ENCODE measurements at places on chromosomes 13 and 19.

DNA sequence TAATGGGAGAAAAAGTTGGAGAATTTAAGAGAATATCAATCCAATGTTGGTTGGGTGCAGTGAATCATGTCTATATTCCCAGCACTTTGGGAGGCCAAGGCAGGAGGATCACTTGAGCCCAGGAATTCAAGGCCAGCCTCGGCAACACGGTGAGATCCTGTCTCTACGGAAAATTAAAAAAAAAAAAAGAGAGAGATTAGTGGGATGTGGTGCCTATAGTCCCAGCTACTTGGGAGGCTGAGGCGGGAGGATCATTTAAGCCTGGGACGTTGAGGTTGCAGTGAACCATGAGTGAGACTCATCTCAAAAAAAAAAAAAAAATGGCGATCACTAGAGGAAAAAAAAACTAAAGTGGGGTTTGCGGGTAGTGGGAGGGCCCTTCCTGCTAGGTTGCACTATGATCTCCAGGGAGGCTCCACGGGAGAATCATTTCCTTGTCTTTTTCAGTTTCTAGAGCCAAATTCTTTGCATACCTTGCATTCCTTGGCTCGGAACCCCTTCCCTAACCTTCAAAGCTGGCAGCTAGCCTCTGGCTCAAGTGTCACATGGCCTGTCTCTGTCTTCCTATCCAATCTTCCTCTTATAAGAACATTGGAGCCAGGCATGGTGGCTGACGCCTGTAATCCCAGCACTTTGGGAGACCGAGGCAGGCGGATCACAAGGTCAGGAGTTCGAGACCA is 5.8 kb upstream of the ERCC2 start:
- no peak for DNase-seq

DNA sequence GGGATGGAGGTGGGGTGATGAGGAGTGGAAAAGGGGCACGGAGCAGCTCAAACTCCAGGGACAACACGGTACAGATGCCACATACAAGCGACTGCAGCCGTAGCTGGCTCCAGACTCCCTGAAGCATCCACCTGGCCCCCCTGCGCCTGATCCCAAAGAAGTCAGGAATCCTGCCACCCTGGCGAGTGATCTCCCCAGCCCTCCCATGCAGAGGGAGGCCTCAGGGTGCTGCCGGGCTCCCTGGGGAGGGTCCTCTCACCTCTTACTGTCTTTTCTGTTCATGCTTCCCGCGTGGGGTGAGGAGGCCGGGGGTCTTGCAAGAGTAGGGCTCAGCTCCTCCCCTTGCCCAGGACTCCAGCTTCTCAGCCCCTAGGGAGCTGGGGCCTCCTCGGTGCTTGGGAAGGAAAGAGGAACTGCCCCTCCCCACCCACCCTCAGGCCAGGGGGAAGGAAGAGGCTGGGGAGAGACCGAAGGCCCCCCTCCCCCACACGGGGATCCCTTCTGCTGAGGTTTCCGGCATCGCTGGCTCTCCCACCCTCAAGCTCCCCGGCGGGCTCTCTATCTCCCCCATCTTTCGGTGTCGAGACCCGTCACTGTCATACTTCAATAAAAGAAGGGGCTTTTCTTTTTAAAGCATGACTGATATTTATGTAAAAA is at the start of gene RASGRP4:
RASGRP4 (minus strand) TSS at position 410 of the 657 bp plus-strand sequence; CDS start at position 282, 128 bp downstream.
- DNase-seq: peak; percentile 51

DNA sequence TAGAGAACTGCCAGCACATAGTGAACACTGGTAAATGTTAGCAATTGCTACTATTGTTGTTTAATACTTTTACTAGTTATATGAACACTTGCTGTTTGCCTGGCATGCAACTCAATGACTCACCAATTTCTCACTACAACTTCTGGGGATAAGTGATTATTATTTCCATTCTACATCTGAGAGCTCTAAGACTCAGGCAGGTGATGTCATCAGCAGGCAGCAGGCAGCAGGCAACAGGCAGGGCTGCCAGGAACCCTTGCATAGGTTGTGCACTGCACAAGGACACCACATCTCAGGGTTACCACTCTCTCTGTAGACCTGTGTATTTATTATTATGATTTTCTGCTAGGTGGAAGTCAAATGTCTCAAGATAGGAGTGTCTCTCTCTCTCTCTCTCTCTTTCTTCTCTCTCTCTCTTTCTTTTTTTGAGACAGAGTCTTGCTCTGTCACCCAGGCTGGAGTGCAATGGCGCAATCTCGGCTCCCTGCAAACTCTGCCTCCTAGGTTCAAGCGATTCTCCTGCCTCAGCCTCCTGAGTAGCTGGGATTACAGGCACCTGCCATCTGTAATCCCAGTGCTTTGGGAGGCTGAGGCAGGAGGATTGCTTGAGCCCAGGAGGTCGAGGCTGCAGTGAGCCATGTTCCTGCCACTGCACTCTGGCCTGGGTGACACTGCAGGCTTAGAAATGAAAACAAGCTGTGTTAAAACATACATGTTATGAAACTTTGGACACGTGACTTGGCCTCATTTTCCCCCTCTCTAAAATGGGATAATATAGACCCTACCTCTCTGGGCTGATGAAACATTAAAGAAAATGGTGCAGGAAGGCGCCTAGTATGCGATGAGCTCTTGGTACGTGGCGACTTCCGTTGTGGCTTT is 22.7 kb downstream of the HPN start:
- DNase-seq: no peak

- DNase-seq: no peak
Observed at GRCh38 chr19:10544242-10544752, 593 bp downstream of the ATG4D start.

DNA sequence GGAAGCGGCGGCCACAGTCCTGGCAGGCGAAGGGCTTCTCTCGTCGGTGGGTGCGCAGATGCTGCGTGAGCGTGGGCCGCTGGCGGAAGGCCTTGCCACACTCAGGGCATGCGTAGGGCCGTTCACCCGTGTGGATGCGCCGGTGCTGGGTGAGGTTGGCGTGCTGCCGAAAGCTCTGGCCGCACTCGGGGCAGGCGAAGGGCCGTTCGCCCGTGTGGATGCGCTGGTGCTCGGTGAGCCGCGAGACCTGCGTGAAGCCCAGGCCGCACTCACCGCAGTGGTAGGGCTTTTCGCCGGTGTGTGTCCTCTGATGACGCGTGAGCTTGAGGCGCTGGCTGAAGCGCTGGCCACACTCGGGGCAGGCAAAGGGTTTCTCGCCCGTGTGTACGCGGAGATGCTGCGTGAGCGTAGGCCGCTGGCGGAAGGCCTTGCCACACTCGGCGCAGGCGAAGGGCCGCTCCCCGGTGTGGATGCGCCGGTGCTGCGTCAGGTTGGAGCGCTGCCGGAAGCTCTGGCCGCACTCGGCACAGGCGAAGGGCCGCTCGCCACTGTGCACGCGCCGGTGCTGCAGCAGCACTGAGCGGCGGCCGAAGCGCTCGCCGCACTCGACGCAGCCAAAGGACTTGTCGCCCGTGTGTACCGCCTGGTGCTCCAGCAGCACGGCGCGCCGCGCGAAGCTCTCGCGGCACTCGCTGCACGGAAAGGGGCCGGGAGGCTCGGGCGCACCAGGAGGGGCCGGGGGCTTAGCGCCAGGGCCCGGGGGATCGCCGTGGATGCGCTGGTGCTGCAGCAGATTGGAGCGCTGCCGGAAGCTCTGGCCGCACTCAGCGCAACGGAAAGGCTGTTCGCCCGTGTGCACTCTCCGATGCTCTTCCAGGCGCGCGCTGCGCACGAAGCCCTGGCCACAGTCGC is 4.0 kb upstream of the UBE2M start:
- DNase-seq: peak; percentile 37

GRCh38 chr19:21439201-21439751 is 42.3 kb downstream of the ZNF493 start:
- DNase-seq: no peak

- no peak for DNase-seq
Observed at GRCh38 chr13:26300140-26300539, 46.2 kb downstream of the CDK8 start.

DNA sequence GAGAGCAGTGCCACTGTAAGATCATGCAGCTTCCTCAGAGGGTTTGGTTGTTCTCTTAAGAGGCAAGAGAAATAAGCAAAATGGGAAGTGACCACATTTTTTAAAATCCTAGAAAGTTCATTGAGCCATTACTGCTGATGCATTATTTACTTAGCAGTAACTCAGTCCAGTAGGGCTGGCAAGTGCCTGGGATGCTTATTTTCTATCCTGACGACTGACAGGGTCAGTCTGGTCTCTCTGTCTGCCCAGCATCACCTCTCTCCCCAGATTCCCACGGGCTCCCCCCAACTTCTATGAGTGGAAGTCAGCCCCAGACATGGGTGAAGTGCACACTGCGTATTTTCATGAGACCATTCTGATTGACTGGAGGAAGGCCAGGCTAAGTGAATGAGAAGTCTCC is 10.4 kb downstream of the SHISA2 start:
- no peak for DNase-seq

- DNase-seq: no peak
Observed at GRCh38 chr13:70388935-70389334, 280.7 kb upstream of the KLHL1 start.

DNA sequence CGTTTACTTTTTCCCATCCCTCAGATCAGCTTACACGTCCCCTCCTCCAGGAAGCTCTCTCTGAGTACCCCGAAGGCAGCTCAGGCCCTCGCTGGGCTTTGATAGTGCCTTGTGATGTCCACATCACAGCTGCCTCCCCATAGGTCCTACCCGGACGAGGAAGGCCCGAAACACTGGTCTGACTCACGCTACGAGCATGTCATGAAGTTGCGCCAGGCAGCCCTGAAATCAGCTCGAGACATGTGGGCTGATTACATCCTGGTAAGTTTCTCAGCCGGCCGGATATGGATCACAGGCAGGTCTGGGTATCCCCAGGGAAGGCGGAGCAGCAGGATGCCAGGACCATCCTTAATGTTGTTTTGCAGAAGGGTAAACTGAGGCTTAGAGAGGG is 4.8 kb downstream of the COLGALT1 start:
- no peak for DNase-seq

DNA sequence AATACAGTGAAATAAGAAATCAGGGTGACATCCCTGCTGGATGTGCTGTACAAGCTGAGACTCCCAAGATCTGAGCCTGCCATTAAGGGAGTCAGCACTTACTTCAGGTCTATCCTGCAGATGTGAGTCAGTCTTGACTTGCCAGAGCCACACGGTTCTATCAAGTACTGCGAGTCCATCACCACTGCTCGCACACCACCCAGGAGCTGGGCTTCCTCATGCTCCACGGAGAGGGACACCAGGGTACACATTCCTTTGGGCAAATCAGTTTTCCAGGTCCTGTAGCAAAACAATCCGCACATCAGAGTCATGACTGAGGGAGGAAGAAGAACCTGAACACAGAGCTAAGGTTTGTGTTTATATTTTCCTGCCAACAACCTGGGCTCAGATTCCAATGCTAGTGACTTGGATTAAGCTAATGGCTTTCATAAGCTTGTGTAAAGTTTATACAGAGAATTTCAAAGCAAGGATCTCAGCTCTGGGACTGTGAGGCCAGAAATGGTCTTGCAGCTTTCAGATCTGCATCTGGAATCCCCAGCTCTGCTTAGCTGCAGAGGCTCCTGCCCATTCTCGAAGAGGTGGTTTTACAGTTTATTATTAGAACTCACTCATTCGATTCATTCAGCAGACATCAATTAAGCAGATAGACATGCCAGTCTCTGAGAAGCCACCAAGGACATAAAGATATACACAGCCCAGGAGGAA is 90.6 kb downstream of the KL start:
- no peak for DNase-seq

- DNase-seq: no peak
Observed at GRCh38 chr13:95492044-95492801, 60.3 kb upstream of the CLDN10 start.

DNA sequence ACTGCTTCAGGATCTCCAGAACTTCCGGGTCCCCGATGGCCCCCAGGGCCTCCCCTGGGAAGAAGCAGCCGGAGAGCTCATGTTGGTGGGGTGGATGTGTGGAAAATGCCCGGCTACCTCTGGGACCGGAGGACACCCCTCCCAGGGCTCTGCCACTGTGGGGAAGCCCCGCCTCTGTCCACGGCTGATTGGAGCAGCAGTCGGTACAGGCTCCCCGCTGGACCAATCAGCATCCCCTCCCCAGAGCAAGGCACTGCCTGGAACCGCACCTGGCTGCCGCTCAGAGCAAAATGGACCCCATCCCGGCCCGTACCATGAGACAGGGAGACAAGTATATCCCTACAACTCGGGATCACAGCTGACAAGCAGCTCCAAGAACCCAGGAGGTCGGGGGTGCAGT is 6.4 kb downstream of the DOHH start:
- peak; percentile 41 for DNase-seq

- DNase-seq: no peak
Observed at GRCh38 chr19:29201855-29202254, 11.1 kb downstream of the UQCRFS1 start.

- DNase-seq: no peak
Observed at GRCh38 chr19:47230921-47231214, at the start of gene BBC3. Gene BBC3, minus strand, starts transcription at chr19:47231199. Its CDS starts 2,768 bp downstream, at chr19:47228431.

DNA sequence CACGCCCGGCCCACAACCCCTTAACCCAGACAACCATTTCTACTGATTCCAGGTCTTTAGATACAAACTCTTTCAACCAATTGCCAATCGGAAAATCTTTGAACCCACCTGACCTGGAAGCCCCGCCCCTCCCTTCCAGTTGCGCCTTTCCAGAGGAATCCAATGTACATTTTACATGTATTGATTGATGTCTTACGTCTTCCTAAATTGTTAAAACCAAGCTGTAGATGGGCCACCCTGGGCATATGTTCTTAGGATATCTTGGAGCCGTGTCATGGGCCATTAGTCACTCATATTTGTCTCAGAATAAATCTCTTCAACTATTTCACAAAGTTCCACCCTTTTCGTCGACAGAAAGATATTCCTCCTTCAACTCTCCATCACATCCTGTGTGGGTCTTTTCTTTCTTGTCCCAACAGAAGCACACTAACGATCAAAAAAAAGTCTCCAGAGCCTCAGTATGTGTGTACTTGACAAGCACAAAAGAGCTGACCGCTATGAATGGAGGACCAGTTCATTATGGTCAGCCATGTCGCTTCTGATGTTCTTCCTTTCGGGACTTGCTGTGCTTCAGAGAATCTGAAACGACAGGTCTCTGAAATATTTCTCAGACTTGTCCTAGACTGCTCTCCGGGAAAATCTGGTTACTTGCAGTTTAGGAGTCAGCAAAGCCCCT is 601 bp upstream of the ZNF749 start:
- no peak for DNase-seq

DNA sequence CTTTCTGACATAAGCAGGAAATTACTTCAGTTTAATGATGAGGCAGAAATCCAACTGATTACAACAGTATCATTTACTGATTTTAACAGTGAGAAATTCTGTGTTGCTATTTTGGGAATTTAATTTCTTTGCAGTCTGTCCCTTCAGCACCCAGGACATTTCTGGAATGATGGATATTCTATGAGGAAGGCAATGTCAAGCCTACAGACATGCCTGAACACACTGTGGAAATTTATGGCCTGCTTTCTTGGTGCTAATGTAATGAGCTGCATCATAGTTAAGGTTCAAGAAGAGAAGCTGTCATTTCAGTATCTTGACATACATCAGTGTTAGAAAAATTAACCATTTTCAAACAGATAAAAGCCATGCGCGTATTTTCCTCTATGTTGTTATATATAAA is 87.7 kb downstream of the SLITRK1 start:
- DNase-seq: no peak

- DNase-seq: no peak
Observed at GRCh38 chr13:34361560-34361959, 543.6 kb downstream of the RFC3 start.
